ENCODE measurements at places on chromosomes 11 and 22.

DNA sequence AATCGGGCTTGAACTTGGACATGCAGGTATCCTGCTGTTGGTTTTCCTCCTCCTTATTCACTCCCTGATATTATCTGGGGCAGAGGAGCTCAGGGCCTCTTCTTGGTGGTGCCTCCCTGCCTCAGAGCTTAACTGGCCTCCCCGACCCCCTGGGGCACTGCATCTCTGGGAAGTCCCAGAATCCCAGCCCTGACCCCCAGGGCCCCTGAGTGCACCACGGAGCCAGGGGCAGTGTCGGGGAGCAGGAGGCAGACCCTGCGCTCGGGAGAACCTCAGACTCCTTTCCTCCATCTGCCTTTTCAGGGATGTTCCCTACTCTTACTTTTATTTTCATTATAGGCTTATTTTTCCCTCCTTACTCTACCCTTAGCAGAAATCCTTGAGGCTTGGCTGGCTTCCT lies 537.0 kb downstream of the BRD1 start:
- no peak for DNase-seq

DNA sequence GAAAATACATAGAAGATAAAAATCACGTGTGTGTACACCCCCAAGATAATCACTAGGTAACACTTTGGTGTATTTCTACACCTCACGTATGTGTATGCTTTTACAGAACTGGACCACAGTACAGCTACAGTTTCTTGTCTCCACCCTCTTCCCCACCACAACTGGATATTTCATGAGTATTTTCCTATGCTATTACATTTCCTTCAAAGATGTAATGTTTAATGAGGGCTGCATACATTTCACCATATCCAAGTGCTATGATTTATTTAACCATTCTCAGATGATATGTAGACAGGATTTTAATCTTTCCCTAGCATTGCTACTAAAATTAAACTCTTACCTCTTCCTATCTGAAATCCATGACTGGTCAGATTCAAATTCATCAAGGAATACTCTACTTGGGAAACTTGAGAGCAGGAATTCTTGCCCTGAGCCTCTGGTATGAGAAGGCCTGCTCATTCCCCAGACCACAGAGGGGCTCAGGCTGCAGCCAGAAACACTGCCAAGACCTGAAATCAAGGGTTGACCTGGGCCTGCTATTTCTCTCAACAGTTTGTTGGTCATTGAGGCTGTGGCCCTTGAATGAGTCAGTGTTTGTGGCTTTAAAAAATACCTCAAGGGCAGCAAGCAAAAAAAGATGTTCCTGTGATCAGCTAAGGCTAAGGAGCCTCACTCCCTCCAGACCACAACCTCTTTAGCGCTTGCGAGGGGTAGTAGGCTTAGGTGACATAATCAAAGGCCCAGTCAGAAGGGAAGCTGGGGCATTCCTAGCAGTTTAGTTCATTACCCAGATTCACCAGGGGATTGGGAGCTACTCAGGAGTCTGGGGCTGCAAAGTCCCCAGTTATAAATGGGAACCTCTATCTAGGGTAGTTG lies 55.5 kb downstream of the ABTB2 start:
- peak; percentile 83 for DNase-seq

- no peak for DNase-seq
These were observed 62.6 kb downstream of the BUD13 start for GRCh38 chr11:116710001-116710674.

- peak; percentile 95 for DNase-seq
These were observed 7.0 kb downstream of the GRAMD4 start for GRCh38 chr22:46626911-46627805.

DNA sequence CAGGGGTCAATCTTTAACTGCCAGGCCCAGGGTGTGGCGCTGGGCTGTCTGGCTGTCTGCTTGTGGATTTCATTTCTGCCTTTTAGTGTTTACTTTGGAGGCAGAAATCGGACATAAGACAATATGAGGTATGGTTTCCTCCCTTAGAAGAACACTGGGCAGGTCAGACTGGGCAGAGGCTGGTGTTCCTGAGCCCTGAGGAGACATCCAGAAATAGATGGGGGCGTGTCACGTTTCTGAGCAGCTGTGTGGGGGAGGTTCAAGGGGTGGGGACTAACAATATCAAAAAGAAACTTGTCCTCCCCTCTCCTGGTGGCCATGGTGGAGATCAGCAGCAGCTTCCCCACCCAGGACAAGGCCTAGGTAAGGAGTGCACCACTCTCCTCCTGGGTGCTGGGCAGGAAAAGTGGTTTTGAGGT lies at the start of gene ART1:
TSS of gene ART1 (plus strand) at position 312 of the 419 bp plus-strand sequence. CDS start 14,086 bp downstream, outside the sequence.
- no peak for DNase-seq

DNA sequence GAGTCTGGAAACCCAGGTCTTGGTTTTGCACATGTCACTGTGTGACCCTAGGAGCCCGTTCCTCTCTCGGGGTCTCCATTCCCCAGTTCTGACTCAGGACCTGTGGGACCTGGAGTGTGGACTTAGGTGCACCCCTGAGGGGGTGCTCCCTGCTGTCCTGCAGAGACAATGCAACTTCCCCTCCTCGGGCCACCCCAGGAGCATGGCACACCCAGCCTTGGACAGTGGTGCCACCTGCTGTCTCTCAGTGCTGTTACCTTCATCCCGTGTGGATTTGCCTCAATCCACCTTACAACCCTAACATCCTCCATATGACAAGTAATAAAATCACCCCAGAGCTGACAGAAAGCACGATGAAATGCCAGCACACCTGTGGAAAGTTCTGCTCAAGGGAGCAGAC lies 27.5 kb upstream of the CRYBB3 start:
- DNase-seq, result peak; percentile 14

DNA sequence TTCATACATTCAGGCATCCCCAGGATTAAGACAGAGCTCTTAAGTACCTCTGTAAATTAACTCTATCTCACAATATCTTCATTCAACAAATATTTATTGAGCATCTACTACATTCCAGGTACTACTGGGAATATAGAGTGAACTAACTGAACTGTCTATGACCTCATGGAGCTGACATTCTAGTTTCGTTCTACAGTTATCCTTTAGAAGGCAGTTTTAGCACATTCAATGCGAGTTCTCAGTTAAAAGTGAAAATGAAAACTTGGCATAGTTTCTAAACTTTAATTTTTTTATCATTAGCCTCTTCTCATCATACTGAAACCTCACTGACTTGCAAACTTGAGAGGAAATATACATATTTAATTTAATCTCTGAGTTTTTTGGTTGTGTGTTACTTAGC lies 10.7 kb upstream of the MS4A6E start:
- DNase-seq, result no peak

DNA sequence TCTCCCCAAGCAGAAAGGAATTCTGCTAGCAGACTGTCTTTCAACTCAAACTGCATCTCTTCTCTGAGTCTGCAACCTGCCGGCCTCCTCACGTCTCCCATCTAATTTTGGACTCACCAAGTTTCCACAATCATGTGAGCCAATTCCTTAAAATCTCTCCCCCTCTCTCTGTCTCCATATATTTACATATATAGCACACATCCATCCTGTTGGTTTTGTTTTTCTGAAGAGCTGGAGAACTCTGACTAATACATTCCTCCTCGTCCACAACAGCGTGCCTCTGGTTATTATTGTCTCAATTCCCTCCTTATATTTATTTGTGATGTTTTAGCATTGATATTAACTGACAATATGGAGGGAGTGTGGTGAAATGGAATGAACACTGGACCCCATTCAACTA lies 29.6 kb upstream of the FJX1 start:
- no peak for DNase-seq

- no peak for DNase-seq
These were observed 5.5 kb downstream of the DCHS1 start for GRCh38 chr11:6650104-6650503.

DNA sequence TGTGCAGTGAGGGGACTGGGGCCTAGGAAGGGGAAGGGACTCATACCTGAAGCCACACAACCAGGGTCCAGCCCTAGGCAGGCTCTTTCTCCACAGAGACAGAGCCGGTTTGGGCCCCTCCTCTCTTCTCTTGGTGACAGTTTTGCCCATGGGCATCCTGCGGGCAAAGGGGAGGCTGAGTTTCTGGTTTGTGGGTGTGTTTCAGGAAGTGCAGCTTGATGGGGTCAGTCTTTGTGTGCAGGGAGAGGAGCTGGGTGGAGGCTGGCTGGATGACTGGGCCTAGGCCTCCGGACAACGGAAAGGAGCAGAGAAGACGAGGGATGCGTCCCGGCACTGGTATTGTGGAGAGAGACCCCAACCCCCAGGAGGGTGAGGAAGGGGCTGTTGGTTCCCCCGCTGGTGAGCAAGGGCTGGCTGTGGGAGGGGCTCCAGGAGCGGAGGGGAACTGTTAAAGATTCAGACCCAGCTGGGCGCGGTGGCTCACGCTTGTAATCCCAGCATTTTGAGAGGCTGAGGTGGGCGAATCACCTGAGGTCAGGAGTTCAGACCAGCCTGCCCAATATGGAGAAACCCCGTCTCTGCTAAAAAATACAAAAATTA lies 23.4 kb upstream of the CELSR1 start:
- DNase-seq, result no peak

GRCh38 chr22:23269441-23270211 lies 89.3 kb downstream of the BCR start:
- no peak for DNase-seq

GRCh38 chr22:32591620-32592019 lies 117.0 kb downstream of the FBXO7 start:
- no peak for DNase-seq

GRCh38 chr22:36211237-36211861 lies 9.7 kb upstream of the APOL4 start:
- DNase-seq, result no peak

GRCh38 chr22:30211124-30211820 lies 35.3 kb downstream of the LIF start:
- DNase-seq, result no peak

GRCh38 chr11:45094958-45095690 lies 51.3 kb upstream of the PRDM11 start:
- DNase-seq, result no peak

GRCh38 chr22:28466399-28466798 lies 213.2 kb downstream of the TTC28 start:
- DNase-seq, result no peak

DNA sequence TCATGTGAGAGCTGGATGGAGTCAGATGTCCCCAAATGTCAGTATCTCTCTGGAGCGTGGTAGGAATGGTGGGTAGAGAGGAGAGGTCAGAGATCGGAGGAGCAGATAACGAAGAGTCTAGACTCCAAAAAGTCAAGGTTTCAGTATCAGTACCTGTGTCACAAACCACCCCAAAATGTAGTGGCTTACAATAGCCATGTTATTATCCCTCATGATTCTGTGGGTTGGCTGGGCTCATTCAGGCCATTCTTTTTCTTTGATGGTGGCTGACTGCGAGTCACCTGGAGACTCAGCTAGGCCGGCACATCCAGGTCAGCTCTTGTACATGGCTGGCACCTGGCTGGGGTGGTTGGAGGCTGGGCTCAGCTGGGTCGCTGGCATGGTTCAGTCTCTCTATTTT lies 7.3 kb upstream of the SSTR3 start:
- DNase-seq, result no peak

DNA sequence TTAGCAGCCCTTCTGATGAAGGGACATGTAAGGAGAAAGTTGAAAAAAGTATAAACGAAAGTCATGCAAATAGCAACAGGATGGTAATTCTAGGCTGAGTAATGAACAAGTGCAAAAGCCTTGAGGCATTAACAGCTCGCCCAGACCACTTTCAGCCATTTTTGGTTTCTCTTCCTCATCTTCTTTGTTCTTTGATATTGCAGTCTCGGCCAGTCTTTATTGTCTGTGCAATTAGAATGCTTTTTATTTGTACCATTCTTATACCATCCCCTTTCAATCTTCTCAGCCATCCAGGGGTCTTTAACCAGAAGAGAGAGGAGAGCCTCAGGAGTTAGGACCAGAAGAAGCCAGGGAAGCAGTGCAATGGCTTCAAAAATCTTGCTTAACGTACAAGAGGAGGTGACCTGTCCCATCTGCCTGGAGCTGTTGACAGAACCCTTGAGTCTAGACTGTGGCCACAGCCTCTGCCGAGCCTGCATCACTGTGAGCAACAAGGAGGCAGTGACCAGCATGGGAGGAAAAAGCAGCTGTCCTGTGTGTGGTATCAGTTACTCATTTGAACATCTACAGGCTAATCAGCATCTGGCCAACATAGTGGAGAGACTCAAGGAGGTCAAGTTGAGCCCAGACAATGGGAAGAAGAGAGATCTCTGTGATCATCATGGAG lies 7.3 kb downstream of the TRIM34 start:
- DNase-seq, result no peak

DNA sequence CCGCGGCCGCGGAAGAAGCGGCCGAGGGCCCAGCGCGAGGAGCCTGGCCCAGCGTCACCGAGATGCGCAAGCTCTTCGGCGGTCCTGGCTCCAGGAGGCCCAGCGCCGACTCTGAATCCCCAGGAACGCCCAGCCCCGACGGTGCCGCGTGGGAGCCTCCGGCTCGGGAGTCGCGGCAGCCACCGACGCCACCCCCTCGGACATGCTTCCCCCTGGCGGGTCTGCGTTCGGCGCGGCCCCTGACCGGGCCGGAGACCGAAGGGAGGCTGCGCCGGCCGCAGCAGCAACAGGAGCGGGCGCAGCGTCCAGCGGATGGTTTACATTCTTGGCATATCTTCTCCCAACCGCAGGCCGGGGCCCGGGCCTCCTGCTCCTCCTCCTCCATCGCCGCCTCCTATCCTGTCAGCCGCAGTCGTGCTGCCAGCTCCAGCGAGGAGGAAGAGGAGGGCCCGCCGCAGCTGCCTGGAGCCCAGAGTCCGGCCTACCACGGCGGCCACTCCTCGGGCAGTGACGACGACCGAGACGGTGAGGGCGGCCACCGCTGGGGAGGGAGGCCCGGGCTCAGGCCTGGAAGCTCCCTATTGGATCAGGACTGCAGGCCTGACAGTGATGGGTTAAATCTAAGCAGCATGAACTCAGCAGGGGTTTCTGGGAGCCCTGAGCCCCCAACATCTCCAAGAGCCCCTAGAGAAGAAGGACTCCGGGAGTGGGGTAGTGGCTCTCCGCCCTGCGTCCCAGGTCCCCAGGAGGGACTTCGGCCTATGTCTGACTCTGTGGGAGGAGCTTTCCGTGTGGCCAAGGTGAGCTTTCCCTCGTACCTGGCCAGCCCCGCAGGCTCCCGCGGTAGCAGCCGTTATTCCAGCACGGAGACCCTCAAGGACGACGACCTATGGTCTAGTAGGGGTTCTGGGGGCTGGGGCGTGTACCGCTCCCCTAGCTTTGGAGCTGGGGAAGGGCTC lies 1.2 kb downstream of the ARHGEF17 start:
- DNase-seq, result peak; percentile 96

- peak; percentile 17 for DNase-seq
These were observed 100.3 kb downstream of the CCDC83 start for GRCh38 chr11:85955531-85955930.

GRCh38 chr11:127677660-127678425 lies 677.3 kb upstream of the KIRREL3 start:
- DNase-seq, result peak; percentile 16
